CD14-positive monocyte (primary cell): ENCODE measurements at places on chromosomes 16 and 17. TPM values are rescaled to one million over a fixed set of nuclear protein-coding genes. Genes with fewer than 3 reads are reported as not detected.

CDH5 gene
- polyA plus RNA-seq: 0.22 TPM

ANKS4B gene
- not detected for polyA plus RNA-seq

PIPOX gene
- not detected for polyA plus RNA-seq

SLFN12 gene
- polyA plus RNA-seq: 14.5 TPM

KRTAP9-8 gene
- polyA plus RNA-seq: not detected

DDX52 gene
- 8.8 TPM for polyA plus RNA-seq

EPN3 gene
- not detected in 2 replicates for polyA plus RNA-seq

NPIPB9 gene
- 0.11 and 1.4 TPM in 2 replicates for polyA plus RNA-seq

TAT gene
- polyA plus RNA-seq: not detected

CD300C gene
- 93.1 TPM for polyA plus RNA-seq

AGRP gene
- 0.32 TPM for polyA plus RNA-seq

SSH2 gene
- 37.0 and 66.6 TPM in 2 replicates for polyA plus RNA-seq

XAF1 gene
- polyA plus RNA-seq: 31.0 and 31.9 TPM in 2 replicates

KRT15 gene
- polyA plus RNA-seq: 0.03 TPM in 1 of 2 replicates, not detected in the other

KRT31 gene
- polyA plus RNA-seq: not detected in 2 replicates

ZNF213 gene
- polyA plus RNA-seq: 2.6 TPM

SLFN14 gene
- 0.12 TPM for polyA plus RNA-seq

DNASE1L2 gene
- polyA plus RNA-seq: not detected

CTCF gene
- 17.7 TPM for polyA plus RNA-seq

C16orf96 gene
- 0.04 and 0.13 TPM in 2 replicates for polyA plus RNA-seq

CHD9NB gene
- polyA plus RNA-seq: not detected

MYOCD gene
- polyA plus RNA-seq: not detected in 2 replicates

KRTAP4-1 gene
- polyA plus RNA-seq: not detected

FOXC2 gene
- not detected for polyA plus RNA-seq
